ENCODE measurements at places on chromosomes 6 and 20.
A peak's percentile ranks its signal among the peaks of the same experiment; 100 is the strongest.

GRCh38 chr20:6708010-6708409 is 59.5 kb upstream of the BMP2 start:
- DNase-seq = no peak

- DNase-seq = no peak
Observed at GRCh38 chr6:133456439-133456838, 215.3 kb downstream of the EYA4 start.

DNA sequence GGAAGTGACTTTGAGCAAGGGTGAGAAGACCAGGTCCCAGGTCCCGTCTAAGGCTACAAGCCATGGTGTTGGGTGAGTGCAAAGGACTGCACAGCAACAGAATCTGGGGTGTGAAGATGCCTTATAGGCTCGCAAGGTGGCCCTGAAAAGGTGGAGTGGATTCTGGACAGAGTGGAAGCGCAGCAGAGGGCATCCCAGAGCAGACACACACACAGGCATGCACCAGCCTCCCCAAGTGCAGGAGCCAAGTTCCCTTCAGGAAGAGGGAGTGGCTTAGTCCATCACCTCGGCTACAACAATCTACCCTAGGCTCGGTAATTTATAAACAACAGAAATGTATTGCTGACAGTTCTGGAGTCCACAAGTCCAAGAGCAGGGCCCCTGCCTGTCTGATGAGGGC is 180.1 kb upstream of the PDE10A start:
- no peak for DNase-seq

DNA sequence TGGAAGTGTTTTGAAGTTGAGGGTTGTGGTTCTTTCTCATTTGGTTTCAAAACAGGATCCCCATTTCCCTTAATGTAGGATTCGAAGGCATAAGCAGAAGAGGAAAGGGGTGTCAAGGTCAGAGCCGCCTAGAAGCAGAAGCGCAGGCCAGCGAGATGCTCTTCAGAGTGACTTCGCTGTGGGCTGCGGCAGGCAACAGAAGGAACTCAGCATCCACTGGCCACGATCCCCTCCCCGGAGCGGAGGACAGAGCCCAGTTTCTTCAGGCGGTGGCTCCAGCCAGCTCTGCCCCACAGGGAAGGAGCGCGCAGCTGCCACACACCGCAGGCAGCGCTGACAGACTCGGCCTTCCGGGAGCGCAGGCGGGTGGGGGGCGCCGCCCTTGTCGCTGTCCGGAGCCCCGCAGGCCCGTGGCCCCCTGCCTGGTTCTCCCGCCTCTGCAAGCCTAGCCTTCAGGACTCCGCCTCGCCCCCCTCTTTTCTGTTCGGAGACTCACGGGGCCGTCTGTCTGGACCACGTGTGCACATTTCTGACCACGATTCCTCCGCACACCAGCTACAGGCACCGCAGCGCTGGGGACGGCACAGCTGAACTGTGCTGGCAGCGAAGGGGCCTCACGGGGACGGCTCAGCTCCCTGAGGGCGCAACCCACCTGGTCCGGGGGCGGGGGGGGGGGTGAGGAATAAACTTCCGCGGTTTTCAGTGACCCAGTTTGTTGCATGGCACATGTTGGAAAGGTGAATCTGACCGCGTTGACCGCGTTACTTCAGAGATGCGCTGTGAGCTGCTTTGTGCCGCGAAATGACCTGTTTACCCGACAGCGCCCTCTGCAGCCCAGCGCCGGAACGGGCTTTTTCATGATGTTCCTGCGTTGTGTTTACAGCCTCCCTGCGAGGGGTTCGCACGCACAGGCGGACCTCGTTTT is 26.1 kb downstream of the TTLL2 start:
- DNase-seq = peak; percentile 94

DNA sequence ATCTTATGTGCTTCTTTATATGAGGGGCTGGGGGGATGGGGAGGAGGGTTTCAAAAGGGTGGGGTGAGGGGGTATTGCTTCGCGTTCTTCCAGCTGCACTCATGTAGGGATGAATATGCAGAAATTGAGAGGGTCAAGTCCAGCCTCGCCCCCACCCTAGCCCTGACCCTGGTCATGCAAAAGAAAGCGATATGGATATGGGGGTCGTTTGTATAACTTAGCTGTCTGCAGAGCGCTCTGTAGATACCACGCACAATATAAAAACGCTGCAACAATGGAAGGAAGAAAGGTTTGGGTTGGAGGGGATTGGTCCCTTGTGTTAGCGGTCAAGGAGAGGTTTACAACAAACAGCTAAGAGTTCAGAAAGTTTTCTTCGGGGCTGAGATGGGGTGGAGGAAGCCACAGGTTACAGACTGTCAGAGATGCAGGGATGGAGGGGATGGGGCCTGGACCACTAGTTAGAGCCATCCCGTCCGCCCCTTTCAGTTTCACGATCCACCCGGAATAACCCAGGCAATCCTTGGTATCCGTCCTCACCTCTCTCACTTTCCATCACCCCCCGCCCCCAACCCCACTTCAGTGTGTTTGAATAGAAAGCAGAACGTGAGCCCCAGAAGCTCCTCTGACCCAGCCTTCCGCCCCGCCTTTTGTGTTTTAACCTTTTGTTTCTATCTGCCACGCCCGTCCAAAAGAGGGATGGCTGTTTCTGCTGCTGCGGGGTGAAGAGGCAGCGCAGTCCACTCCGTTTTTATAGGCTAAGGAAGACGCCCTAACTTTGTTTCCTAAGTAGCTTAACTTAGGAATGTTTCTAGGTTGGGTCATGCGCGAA is 73.5 kb downstream of the SOX4 start:
- DNase-seq = peak; percentile 54

- no peak for DNase-seq
Observed at GRCh38 chr6:30152910-30153610, 8.0 kb downstream of the TRIM10 start.

DNA sequence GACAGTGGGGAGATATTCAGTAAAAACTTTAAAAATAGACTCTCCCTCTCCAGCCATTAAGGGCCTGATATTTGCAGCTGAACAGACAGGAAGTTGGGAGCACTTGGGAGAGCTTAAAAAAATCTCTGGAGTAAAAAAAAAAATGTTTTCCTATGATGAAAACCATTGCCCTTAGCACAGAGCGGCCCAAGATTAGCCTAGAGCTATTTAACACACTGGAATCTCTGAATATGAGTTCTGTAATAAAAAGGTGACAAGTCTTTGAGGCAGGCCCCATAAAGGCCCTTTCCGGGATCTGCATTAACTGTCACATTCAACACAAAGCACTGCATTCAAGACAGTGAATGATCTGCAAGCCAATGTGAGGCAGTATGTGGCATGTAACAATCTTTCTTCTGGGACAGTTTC is 393.7 kb downstream of the ZFAND3 start:
- DNase-seq = no peak

GRCh38 chr6:167797476-167798265 is 29.0 kb upstream of the AFDN start:
- DNase-seq = no peak

- DNase-seq = peak; percentile 60
Observed at GRCh38 chr20:58889334-58889760, 36.8 kb downstream of the GNAS start.

DNA sequence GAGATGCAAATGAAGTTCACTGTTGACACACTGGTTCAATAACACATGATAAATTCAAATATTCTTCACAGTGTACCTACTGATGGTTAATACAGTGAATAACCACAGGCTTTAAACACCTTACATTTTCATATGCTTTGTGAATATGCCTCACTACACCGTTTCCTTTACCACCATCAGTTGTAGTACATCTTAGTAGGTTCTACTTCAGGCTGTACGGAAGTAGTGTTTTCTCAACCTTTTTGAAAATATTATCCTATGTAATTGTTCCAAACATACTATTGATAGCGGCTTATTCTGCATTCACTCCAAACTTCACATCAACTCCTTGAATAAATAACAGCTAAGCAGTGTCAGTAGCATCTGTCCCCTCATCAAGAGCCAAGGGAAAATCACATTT is 15.3 kb downstream of the ZBTB9 start:
- no peak for DNase-seq

- DNase-seq = no peak
Observed at GRCh38 chr6:29974901-29975560, 32.7 kb downstream of the HLA-A start.

Measured in NCI-H1417 (cell line).